ENCODE measurements at places on chromosomes 6 and 20. TPM values are rescaled to one million over a fixed set of nuclear protein-coding genes. Genes with fewer than 3 reads are reported as not detected.

- no peak for DNase-seq
These were observed 780.3 kb downstream of the PHF3 start for GRCh38 chr6:64415926-64416325.

DNA sequence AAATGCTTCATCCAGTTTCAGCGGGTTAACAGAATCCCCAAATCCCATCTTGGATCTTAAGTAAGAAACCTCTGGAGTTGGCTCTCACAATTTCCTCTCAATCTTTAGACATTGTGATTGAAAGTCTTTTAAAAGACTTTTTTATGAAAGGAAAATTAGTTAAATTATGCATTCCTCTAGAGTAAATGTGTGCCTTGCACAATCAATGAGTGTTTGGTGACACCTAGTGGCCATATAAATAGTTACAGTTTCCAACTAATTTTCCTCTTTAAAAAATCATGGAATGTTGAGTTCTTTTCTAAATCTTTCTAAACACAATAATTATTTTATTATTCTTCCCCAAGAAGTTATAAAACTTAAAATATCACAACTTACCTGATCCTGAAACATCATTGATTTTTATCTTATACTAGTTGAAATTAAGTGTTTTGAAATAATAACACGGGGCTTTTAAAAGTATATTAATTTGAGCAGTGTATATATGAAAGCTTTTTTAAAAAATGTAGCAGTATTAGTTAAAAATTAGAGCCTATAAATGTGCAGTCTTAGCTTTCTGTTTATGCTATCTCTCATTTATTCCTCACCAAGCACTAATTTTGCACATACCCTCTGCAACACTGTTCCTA, 66.4 kb downstream of the PKHD1 start:
- DNase-seq: no peak

DNA sequence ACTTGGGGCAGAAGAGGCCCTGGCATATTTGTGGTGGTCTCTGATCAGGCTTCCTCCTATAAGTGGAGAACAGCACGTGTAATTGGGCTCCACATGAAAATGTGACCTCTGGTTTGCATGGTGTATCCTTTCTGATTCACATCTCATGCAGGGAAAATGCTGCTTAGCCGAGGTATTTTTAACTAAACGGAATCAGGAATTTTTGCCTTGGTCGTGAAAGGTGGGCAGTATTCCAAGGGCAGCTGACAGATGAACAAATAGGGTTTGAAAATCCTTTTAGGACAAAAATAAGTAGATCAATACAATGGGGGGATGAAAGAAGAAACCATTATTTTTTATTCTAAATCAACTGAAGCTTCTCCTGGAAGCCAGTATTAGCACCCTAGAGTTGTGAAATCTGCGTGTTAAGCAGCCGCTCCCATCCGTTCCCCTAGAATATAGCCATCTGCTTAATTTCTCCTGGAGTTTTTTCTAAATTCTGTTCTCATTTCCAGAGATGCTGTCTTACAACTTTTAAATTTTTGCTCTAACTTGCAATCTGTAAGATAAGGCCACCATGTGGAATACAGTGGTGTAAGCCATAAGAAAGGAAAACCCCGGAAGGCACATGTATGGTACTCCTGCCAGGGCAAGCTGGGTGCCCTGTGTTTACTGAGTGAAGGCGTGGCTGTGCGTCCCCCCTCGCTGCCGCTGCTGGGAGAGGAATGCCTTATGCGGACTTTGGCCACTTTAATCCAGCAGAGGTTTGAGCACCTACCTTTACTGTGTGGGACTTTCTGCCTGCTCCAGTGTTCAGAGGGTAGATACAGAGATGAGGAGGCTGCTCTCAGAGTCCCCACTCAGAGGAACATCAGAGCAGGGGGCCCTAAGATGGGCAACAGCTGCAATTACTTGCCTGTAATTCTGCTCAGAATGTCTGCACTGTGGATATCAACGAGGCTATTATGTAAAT, 52.4 kb downstream of the SYNJ2 start:
- no peak for DNase-seq

GRCh38 chr6:74946961-74947360, 258.9 kb downstream of the COL12A1 start:
- DNase-seq: no peak

GRCh38 chr6:34318499-34319470, 70.0 kb upstream of the SMIM29 start:
- no peak for DNase-seq

DNA sequence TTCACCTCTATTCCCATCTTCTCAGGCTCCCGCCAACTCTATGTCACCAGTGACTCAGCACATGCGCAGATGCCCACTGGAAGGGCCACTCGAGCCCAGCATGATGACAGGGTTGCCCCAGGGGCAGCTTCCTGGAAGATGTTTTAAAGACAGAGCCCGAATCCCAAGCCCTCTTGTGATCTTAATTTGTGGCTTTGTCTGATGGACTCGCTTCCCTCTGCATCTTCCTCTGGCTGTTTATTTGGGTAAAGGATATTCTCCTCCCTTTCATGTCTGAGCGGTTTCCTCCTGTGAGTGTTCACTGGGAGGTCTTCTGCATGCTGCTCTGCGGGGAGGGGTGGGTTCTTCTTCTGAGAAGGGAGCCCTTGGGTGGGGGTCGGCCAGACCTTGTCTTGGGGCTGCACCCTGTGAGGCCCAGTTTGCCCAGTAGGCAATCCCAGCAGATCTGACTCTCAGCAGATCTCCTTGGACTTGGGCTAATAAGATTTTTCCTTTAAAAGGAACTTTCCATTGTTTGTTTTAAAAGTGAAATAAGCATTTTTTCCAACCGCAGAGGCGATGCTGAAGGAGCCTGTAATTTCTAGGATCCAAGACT, 401.0 kb downstream of the CDC5L start:
- DNase-seq: no peak

DNA sequence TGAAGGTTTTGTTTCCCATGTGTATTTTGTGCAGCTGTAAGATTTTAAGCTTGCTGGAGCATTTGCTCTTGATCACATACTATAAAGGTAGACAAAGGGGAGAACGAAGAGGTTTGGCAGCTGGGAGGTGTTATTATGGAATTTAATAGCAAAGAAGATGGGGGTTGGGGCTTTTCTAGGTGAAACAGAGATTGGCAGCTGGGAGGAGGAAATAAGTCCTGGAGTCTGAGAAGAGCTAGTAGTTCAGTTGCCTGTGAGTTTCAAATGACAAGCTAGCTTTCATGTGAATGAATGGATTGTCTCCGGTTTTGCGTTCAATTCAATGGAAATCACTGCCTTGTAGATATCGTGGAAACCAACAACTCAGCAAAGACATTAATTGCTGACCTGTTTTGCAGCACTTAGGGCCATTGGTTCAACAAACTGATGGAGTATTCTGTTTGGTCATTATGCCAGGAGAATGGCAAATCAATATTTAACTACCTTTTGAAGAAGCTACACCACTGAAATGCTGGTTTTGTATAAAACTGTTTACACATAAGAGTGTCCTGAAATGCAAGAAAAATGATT, 38.1 kb upstream of the FLRT3 start:
- no peak for DNase-seq

DNA sequence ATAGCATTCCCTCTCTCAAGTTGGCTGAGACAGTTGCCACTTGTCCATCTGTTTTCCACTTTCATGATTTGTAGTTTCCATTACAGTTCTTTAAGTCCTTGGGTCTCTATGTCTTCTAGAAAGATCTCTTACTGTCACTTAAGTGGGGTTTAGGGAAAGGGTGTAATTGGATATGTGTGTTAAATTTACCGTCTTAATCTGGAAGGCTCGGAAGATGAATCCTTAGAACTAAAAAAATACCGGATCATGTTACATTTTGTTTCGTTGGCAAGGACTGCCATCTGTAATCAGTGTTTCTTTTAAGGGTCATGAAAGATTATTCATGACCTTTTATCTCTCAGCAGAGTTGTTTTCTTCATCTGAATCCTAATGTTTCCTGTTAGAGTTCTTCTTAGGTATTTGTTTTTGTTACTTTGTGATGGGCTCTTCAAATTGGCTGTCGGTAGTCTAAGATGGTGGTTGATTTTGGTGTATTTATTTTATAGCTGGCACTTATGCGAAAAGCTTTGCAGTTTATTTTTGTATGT, 21.8 kb upstream of the BTBD3 start:
- no peak for DNase-seq

OR10C1 gene
- under 0.01 TPM for total RNA-seq

LAMP5 gene
- total RNA-seq: under 0.01 TPM

QKI gene
- 111 TPM for total RNA-seq

Data from hematopoietic multipotent progenitor cell (in vitro differentiated cells).